ENCODE measurements at places on chromosomes 1 and 21.
A peak's percentile ranks its signal among the peaks of the same experiment; 100 is the strongest.

- no peaks in the 10 kb centered on the region for H3K36me3 ChIP-seq
- H3K27me3 ChIP-seq: no peaks in the 10 kb centered on the region
- H3K4me1 ChIP-seq: no peaks in the 10 kb centered on the region
- DNase-seq: no peak
- no peak overlapping the region for H3K4me3 ChIP-seq
- H3K27ac ChIP-seq: no peak overlapping the region
Observed at GRCh38 chr1:14300991-14301703, 297.3 kb upstream of the KAZN start.

DNA sequence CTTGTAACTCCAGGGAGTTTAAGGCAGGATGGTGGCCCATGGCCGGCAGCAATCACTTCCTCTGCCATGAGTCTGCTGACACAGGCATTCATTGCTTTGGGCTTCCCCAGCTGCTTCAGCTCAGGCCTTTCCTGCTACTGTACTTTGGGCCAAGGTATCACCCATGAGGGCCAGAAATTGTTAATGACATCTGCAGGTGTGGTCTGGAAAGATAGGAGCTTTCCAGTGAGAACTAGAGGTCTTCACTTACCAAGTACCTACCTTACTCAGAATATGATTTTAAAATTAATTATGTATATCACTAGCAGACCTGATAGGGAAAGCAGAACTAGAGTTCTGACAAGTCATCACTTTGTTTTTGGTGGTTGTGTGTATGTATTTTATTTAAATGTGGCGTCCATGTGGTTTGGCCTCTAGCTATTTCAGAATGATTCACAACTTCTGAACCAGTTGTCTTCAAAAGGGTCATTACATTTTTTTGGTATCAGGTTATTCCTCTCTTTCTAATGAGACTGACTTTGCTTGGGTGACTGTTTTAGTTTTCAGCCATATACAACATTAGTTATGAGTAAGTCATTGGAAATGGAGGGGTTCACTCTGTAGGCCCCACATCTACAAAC, 2.7 kb downstream of the RGL1 start:
- no peak for DNase-seq
- H3K27me3 ChIP-seq: peaks cover 23% of the 10 kb centered on the region
- no peak overlapping the region for H3K27ac ChIP-seq
- H3K36me3 ChIP-seq: peaks cover 6% of the 10 kb centered on the region
- H3K4me3 ChIP-seq: no peak overlapping the region

DNA sequence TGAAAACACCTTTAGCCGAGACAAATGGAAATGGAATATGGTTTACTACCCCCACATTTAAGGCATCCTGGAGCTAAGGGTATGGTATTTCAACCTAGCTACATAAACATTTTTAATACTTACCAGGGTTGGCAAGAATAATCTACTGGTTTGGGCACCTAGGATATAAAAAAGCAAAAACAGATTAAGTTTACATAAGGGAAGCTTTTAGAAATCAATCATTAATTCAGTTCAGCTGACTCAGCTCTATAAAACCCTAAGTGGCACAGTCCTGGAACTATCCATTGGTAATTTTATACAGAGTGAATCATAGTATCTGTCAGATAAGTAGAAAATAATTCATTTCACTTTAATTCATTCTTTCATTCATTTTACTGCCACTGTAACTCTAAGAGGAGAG, 355.2 kb downstream of the VAV3 start:
- H3K4me1 ChIP-seq: no peaks in the 10 kb centered on the region
- H3K27me3 ChIP-seq: no peaks in the 10 kb centered on the region
- no peak overlapping the region for H3K27ac ChIP-seq
- no peaks in the 10 kb centered on the region for H3K36me3 ChIP-seq

DNA sequence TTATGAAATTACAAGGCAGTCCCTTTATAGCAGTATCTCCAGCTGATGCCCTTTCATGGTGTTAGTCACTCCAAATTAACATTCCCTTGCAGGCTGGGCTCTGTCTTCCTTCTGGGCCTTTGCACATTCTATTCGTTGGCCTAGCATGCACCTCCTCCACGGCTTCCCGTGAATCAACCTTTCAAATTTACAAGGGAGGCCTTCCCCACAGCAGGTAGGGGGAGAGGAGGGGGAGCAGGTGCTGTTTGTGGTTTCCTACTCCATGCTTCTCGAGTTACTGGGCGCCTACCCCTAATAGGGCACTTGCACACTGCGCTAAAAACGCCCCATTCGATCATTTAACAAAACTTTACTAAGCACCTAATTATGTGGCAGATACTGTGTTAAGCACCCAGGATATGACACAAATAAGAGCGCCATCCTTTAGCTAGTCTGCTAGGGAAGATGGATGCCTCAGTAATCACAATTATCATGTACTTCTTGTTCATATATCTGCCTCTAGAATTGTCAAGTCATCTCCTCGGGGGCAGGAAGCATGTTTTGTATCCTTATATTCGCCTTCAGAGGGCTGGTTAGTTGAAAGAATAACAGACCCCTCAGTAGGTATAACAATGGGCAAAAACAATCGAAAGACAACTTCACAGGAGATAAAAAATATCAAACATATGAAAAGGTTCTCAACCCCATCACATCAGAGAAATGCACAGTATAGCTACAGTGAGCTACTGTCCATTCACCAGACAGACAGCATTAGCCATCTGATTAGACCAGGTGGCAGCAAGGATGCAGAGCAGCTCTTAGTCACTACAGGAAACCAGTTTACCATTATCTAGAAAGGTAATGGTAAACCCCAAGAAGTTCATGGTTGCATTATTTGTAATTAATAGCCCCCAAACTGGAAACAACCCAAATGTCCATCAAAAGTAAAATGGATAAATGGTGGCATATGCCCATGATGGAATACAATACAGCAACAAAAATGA, 1.7 kb upstream of the ADAR start:
- H3K27me3 ChIP-seq: no peaks in the 10 kb centered on the region
- peaks cover 62% of the 10 kb centered on the region for H3K4me1 ChIP-seq
- peak overlapping the region; percentile 92 for H3K4me3 ChIP-seq
- H3K36me3 ChIP-seq: peaks cover 29% of the 10 kb centered on the region
- H3K27ac ChIP-seq: peak overlapping the region; percentile 98

GRCh38 chr1:56074007-56074651, 505.2 kb downstream of the PLPP3 start:
- H3K27me3 ChIP-seq: no peaks in the 10 kb centered on the region
- H3K27ac ChIP-seq: no peak overlapping the region
- no peaks in the 10 kb centered on the region for H3K4me1 ChIP-seq
- no peak overlapping the region for H3K4me3 ChIP-seq
- H3K36me3 ChIP-seq: no peaks in the 10 kb centered on the region

DNA sequence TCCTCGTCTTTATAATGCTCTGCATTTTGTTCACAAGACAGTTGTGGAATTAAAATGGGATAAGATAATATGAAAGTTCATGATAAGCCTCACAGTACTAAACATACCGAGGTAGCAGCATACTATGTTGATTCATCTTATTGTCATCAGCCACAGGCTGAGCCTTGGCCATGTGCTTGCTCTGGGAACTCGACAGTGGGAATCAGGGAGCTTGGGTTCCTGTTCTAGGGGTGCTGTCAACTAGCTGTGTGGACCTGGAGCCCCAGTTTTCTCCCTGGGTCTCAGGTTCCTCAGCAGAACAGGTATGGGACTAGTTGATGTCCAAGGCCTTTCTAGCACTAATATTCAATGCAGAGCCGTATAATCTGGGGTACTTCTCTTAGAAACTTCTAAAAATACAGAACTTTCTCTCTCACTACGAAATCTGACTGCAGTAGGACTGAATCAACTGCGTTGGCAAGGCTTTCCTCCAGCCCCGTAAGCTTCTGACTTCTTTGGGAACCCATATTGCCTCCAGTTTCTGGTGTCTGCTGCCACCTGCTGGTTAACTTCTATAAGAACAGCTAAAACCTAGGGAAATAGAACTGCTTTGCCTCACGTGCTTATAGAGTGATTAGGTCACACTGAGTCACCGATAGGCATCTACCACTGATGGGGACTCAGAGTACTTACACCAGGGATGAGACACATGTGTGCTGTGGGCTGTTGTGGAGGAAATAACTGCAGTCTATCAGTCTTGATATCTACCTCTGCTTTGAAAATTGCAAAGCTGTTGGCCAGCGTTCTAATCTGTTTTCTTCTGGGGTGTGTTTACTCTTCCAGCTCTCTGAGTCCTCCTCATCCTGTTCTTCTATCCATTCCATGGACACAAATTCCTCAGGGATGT, 110.9 kb downstream of the RGL1 start:
- peaks cover 7% of the 10 kb centered on the region for H3K36me3 ChIP-seq
- peak overlapping the region; percentile 42 for H3K27ac ChIP-seq
- no peak overlapping the region for H3K4me3 ChIP-seq
- peaks cover 21% of the 10 kb centered on the region for H3K4me1 ChIP-seq
- H3K27me3 ChIP-seq: peaks cover 3% of the 10 kb centered on the region
- DNase-seq: peak; percentile 84

GRCh38 chr1:158203693-158204457, 23.2 kb downstream of the CD1D start:
- H3K27me3 ChIP-seq: peaks cover 30% of the 10 kb centered on the region
- no peak overlapping the region for H3K27ac ChIP-seq
- H3K36me3 ChIP-seq: no peaks in the 10 kb centered on the region
- H3K4me1 ChIP-seq: peaks cover 11% of the 10 kb centered on the region

- peaks cover 21% of the 10 kb centered on the region for H3K4me1 ChIP-seq
- no peak overlapping the region for H3K27ac ChIP-seq
- H3K4me3 ChIP-seq: no peak overlapping the region
- peaks cover 21% of the 10 kb centered on the region for H3K27me3 ChIP-seq
- H3K36me3 ChIP-seq: no peaks in the 10 kb centered on the region
Observed at GRCh38 chr1:88661951-88662699, 21.9 kb upstream of the PKN2 start.

DNA sequence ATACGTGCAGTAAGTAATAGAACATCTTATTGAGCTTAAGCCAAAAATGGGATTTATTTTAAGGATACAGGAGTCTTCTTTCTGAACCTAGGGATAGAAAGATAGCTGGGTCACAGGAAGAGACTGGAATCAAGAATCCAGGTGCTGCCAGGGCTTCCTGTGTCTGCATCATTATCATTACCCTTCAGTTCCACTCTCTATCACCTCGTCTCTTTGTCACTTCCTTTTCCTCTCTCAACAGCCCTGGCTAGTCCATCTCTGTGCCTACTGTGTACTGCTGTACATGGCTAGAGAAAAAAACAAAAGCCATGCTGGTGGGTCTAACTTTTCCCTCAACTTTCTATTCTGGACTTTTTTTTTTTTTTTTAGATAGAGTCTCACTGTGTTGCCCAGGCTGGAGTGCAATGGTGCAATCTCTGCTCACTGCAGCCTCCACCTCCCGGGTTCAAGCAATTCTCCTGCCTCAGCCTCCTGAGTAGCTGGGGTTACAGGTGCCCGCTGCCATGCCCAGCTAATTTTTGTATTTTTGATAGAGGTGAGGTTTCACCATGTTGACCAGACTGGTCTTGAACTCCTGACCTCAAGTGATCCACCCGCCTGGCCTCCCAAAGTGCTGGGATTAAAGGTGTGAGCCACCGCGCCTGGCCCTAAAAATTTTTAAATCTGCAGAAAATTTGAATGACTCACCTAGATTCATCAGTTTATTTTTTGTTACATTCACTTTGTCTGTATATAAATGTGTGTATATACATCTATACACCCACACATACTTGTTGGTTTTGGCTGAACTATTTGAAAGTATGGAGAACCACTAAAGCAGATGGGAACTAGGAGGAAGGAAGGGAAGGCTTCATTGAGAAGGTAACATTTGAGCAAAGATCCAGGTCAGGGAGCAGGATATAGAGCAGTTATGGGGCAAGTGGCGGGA, 31.9 kb downstream of the UBE4B start:
- no peak for DNase-seq
- H3K27me3 ChIP-seq: no peaks in the 10 kb centered on the region
- H3K36me3 ChIP-seq: peaks cover 2% of the 10 kb centered on the region

GRCh38 chr1:101431956-101432510, 195.2 kb downstream of the S1PR1 start:
- H3K4me1 ChIP-seq: no peaks in the 10 kb centered on the region
- H3K27me3 ChIP-seq: peaks cover 28% of the 10 kb centered on the region
- H3K4me3 ChIP-seq: no peak overlapping the region

DNA sequence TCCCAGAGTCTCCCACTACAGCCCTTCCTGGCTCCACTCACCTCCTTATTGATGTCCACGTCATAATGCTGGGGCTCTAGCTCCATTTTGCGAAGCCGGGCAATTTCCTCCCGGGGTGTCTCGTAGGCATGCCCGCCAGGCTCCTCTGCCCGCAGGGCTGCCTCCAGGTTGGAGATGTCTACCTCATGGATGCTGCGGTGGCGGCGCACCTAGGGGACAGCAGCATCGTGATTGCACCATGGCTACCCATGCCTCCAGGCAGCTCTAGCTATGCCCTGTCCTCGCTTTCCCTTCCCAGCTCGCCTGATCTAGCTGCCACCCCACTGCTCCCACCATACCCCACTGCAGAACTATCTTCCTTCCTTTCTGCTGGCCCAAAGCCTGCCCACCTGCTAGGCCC, 15.1 kb upstream of the GOLT1A start:
- no peak overlapping the region for H3K4me3 ChIP-seq
- H3K27me3 ChIP-seq: peaks cover 4% of the 10 kb centered on the region
- H3K4me1 ChIP-seq: no peaks in the 10 kb centered on the region
- no peak overlapping the region for H3K27ac ChIP-seq
- H3K36me3 ChIP-seq: no peaks in the 10 kb centered on the region

DNA sequence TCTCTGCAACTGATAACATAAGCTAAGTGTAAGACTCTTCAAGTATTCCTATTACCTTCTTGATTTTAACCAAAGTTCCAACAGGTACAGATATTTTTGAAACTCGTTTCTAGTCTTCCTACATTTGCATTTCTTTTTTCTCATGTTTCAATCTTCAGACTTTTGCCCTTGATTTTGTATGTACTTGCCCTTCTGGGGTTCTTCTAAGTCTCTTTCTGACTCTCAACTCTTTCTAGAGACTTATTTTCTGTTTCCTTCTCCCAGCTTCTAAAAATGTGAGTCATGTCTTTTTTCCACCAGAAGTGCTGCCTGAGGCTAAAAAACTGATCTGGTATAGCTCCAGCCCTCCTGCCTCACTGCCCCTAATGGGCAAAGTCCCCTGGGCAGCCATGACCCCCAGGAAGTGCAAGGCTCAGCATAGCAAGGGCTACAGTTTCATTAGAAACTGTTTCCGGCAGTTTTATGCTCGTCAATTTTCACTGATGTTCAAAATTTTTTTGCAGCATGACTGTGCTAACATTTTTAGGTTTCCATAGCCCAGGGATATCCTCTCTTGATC, 265.9 kb downstream of the SEC16B start:
- H3K27me3 ChIP-seq: no peaks in the 10 kb centered on the region
- no peak for DNase-seq
- H3K4me1 ChIP-seq: no peaks in the 10 kb centered on the region
- H3K27ac ChIP-seq: no peak overlapping the region

GRCh38 chr1:155015527-155016230, 13.1 kb downstream of the ZBTB7B start:
- DNase-seq: no peak
- no peak overlapping the region for H3K27ac ChIP-seq
- no peaks in the 10 kb centered on the region for H3K27me3 ChIP-seq
- peaks cover 11% of the 10 kb centered on the region for H3K36me3 ChIP-seq
